Renal cortex interstitium (tissue), 15 donors: ENCODE measurements at places on chromosomes 13 and 19. TPM values are rescaled to one million over a fixed set of nuclear protein-coding genes. Genes with fewer than 3 reads are reported as not detected.

DNA sequence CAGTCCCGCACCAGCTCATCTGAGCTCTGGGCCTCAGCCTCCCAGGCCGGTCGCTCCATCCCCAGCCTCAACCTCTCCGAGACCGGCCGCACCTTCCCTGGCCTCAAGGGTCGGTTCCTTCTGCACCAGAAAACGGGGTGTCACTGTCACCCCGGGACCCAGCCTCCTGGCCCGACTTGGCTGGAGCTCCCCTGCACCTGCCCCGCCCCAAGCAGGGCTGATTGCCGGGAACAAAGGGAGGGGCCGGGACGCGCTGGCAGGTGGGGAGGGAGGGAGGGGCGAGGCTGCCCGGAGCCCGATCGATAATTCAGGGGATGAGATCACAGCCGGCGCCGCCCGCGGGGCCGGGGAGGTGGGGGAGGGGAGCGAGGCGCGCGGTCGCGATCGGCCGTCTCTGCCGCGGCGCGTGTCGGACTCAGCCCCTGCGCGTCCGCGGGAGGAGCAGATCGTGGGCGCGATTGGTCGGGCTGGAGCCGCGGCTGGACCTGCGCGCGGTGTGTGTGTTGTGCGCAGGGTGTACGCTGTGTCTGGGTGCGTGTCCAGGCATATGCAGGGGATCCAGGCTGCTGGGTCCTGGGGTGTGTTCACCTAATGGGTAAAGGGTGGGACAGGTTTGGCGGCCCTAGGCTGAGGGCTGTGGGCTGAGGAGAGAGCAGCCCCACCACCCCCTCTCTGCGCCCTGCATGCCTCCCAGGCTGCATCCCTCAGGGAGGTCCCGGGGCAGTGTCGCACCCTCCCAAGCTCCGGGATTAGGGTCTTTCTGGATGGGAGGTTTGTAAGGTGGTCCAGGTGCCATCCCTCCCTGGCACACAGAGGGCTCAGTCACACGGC, 1.1 kb upstream of the SHC2 start:
- DNase-seq: no peak

DNA sequence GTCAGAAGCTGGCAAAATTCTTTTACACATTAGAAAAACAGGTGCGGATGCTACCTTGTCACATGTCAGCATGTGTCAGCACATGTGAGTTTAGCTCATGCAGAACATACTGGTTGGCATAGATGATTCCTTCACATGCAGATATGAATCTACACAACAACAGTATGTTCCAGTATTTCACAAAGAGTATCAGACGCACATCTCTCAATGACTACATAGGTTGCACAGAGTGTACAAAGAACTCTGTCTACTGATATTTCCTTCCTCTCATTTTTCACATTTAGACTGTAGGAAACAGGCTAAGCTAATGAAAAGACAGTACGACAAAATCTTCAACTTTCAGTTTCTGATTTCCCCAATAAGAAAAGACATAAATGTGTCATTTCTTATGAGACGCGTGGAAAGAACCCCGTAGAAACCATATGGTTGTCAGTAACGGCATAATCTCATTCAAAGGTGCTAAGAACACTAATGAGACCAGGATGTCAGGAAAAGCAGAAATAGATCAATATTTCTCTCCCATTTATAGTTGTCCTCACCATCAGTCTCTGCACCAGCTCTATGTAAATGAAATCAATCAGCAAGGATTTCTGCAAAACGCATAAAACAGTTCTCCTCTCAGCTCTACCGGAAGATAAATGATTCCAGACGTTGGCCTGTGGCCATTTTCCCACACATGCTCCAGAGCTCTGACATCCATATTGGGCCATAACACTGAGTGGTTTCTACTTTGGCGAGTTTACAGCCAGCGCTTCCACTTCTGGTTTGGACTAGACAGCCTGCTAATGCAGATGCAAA, 81.2 kb downstream of the STARD13 start:
- peak; percentile 78 for DNase-seq

- DNase-seq: no peak
Observed at GRCh38 chr13:42125046-42125445, 76.6 kb downstream of the DGKH start.

DNA sequence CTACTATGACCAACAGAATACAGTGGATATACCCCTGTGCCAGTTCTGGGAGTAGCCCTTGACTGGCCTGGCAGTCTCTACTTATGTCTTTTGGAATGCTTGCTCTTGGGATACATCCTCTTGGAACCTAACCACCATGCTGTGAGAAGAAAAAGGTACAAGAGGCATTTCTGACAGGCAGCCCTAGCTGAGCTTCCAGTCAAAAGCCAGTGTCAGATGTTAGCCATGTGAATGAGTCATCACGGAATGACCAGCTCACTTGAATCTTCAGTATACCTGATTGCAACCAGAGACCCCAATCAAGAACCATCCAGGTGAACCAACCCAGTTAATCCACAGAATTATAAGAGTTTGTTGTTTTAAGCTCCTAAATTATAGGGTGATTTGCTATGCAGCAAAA, 4.1 kb downstream of the CCDC169 start:
- DNase-seq: no peak

DNA sequence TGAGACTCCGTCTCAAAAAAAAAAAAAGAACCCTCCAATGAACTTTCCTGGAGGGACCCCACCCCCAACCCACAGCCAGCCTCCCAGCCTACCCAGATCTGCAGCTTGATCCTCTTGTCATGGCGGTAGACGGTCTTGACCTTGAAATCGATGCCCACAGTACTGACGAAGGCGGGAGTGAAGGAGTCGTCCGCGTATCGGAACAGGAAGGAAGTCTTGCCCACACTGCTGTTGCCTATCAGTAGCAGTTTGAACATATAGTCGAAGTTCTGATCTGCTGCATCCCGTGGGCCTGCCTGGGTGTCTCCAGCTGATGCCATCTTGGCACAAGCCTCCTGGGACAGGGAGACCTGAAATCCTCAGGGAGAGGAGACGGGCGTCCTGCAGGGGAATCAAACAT, 2.4 kb downstream of the RAB3D start:
- no peak for DNase-seq

CRLF1 gene
- polyA plus RNA-seq: 2.6 TPM

DNA sequence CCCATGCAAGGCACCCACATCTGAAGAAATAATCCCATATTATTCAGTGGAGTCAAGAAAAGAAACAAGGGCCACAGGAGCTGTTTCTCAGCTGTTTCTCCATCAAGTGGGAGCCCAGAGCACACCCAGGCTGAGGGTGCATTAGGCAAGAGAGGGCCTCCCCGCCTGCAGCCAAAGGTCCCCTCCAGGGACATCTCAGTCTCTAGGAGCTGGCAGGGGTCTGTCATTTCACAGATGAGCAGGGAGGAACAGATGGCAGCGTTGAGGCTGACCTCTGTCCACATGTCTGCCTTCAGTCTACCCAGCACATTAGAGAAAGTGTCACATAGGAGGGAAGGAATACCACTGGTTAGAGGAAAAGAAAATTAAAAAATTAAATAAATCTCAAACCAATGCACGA, 157.7 kb downstream of the ZNF536 start:
- DNase-seq: no peak

- no peak for DNase-seq
Observed at GRCh38 chr19:11209839-11210655, 12.7 kb upstream of the KANK2 start.

DNA sequence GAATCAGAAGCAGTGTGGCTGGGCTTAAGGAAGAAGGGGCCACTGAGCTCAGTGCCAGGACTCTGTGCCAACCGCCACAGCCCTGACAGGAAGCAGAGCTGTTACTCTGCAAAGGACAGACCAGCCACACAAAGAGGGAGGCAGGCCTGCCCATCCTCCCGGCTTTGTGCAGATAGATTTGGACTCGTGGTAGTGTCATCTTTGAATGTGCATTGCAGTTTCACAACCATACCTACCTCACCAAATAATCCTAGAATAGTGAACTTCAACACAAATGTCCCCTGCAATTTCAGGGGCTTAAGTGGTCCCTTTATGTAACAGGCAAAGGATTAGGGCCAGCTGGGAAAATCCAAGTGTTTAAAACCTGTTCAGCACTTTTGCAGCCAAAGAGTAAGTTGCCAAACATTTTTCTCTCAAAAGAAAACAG, 55.1 kb upstream of the CLDN10 start:
- no peak for DNase-seq

- no peak for DNase-seq
Observed at GRCh38 chr13:105641121-105641520, 894.3 kb downstream of the EFNB2 start.

CPAMD8 gene
- polyA plus RNA-seq: 44.2 TPM

LGALS4 gene
- 2.0 TPM for polyA plus RNA-seq

GRCh38 chr13:46355088-46355468, 32.0 kb downstream of the RUBCNL start:
- DNase-seq: no peak

DNA sequence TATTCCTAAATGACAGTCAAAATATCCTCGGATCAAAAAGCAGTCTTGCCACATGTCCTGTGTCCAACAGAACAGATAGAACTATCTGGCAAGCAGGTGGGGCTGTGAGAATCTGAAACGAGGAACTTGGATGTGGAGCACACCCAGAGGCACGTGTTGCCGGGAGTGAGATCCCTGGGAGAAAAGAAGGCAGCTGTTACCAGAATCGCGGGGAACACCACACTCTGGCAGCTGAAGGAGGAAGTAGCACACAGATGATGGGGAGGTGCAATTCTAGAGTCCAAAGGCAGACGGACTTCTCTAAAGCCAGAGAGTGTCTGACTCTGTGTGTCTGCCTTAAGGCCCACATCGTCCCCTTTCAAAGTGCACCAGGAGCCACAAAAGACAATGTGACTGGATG, 22.3 kb downstream of the SLC7A1 start:
- no peak for DNase-seq

GRCh38 chr13:42786715-42787114, 5.3 kb downstream of the FAM216B start:
- DNase-seq: peak; percentile 12

DNA sequence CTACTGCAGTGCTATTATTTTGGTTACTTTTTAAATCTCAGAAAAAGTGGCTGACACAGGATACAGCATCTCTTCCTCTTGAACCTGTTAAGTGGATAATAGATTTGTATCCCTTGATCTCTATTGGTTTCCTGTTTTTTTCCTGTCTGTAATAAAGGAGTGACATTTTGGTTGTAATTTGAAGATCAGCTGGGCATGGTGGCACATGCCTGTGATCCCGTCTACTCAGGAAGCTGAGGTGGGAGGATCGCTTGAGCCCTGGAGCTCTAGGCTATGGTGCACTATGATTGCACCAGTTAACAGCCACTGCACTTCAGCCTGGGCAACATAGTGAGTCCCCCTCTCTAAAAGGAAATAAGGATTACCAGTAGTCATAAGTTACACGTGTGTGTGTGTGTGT, 46.8 kb downstream of the METTL21C start:
- DNase-seq: no peak

- DNase-seq: no peak
Observed at GRCh38 chr13:41361491-41361890, 50.4 kb downstream of the NAA16 start.

DNA sequence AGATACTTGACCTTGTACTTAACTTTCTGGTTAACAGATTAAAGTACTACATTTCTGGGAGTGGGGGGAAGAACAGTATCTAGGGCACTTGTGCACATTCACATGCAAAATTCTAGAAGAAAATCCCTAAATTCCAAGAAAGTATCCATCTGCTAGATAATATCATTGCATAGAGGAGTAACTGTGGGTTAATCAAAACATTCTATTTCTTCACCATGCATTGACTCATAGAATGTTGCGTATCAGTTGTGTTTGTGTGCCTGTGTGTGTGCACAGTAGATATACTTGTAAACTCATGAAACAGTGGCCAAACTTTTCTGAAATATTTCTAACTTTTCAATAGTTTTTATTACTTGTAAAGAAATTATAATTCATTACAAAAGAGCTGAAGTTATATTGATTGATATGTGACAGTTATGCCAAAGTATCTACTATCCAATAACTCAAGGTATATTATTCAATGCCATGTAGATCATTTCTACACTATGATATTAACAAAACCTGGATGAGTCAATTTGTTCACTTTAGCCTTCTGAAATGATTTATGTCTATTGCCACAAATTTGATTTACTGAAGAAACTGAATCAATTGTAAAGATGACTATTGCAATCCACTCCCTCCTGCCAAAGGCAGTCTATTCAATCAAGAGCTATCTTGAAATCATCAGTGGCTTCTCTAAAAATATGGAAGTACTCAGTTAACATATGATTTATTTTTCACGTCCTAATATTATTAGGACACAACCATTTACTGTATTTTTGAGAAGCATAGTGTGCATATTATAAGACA, 756.7 kb upstream of the ARGLU1 start:
- DNase-seq: no peak

GRCh38 chr19:47740866-47741519, 4.4 kb upstream of the NOP53 start:
- DNase-seq: no peak

MEF2B gene
- polyA plus RNA-seq: 1.3 TPM

DNA sequence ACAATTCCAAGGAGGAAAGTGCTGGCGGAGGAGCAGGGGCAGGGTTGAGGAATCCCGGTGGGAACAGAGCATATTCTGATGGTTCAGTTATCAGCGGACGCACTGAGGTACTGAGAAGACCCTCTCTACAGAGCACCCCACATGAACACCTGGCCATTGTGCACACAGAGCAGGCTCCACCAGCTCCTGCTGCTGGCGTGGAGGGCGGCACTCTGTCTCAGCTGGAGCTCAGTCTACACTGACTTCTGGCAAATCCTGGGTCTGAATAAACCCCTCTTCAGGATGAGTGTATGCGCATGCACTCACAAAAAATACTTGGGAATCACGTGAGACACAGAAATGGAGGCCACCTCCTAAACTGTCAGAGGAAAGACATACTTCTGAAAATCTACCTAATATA, 114.4 kb upstream of the IRS2 start:
- no peak for DNase-seq

ZNF416 gene
- 9.1 TPM for polyA plus RNA-seq
